ENCODE measurements at places on chromosomes 5 and 9. TPM values are rescaled to one million over a fixed set of nuclear protein-coding genes. Genes with fewer than 3 reads are reported as not detected.
A peak's percentile ranks its signal among the peaks of the same experiment; 100 is the strongest.

- no peak for DNase-seq
These were observed 38.8 kb upstream of the LIFR start for GRCh38 chr5:38595132-38595745.

DNA sequence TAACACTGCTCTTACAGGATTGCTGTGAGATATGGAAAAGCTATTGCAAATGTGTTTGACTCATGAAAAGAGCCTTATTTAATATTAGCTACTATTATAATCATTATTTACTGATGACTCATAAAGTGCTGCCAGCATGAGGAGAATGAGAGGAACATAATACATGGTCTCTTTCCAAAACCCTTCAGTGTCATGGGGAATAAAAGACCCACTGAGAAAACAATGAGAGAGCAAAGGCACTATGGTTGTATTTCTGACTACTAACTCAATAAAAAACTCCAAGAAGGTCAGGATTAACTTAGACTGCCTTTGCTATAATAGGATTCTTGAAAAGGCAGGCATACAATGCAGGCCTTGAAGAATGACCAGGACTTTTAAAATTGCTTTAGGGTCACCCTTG is 633.5 kb downstream of the DTWD2 start:
- DNase-seq, result no peak

DNA sequence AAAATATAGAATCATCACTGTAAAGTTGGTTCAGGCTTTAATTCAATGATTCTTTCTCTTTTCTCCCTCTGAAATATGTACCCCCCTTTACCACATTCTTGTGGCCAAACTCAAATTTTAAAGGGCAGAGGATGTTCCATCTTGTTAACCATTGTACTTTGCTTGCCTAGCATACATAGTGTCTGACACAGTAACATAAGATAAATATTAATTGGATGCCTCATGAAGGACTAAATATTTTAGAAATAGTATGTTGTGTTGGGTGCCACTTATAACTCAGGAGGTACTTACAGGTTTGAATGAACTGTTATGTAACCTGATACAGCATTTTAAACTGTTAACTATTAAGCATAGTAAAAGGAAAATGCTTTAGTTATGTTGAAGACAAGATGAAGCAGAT is 71.5 kb downstream of the NIPBL start:
- no peak for DNase-seq

DNA sequence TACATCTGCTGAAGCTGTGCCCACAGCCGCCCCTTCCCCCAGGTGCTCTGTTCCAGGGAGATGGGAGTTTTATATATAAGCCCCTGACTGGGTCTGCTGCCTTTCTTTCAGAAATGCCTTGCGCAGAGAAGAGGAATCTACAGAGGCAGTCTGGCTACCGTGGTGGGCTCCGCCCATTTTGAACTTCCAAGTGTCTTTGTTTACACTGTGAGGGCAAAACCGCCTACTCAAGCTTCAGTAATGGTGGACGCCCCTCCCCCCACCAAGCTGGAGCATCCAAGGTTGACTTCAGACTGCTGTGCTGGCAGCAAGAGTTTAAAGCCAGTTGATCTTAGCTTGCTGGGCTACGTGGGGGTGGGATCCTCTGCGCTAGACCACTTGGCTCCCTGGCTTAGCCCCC is 41.3 kb downstream of the RANBP17 start:
- DNase-seq, result no peak

- DNase-seq, result no peak
These were observed 63.1 kb downstream of the ADAMTS6 start for GRCh38 chr5:65418661-65419060.

GRCh38 chr9:129218272-129218625 is 40.2 kb upstream of the IER5L start:
- no peak for DNase-seq

- no peak for DNase-seq
These were observed 84.8 kb upstream of the PAM start for GRCh38 chr5:102670224-102670836.

- peak; percentile 85 for DNase-seq
These were observed 76.7 kb downstream of the GRAMD2B start for GRCh38 chr5:126499853-126500342.

- DNase-seq, result no peak
These were observed 252.9 kb downstream of the MAT2B start for GRCh38 chr5:163758283-163758711.

GRCh38 chr9:115213818-115214334 is 95.9 kb upstream of the TNC start:
- no peak for DNase-seq

DNA sequence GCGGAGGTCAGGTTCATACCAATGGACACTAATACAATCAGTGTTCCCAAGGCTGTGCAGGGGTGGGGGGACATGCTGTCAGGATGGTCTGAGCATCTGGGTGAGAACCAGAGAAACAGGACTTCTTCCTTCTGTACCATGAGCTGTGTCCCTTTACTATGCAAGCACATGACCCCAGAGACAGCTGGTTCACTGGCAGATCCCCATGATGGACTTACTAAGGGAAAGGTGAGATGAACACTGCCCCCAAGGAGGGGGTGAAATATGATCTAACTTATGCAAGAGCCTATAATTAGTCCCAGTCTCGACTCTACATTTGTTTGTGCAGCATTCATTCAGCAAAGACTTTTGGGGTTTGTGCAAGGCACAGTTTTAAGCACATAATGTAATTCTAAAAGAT is 91.4 kb downstream of the LIFR start:
- no peak for DNase-seq

OGN gene
- total RNA-seq, result 0.86 TPM

SLC23A1 gene
- total RNA-seq, result not detected

FTMT gene
- total RNA-seq, result not detected

DEPDC1B gene
- total RNA-seq, result 2.0 TPM

TYRP1 gene
- total RNA-seq, result not detected

SPINK5 gene
- total RNA-seq, result not detected

PLAC8L1 gene
- total RNA-seq, result 0.67 TPM
